ENCODE measurements at places on chromosomes 2 and 18.

GRCh38 chr2:171346723-171347557 is 86.8 kb downstream of the METTL8 start:
- peak; percentile 60 for DNase-seq

DNA sequence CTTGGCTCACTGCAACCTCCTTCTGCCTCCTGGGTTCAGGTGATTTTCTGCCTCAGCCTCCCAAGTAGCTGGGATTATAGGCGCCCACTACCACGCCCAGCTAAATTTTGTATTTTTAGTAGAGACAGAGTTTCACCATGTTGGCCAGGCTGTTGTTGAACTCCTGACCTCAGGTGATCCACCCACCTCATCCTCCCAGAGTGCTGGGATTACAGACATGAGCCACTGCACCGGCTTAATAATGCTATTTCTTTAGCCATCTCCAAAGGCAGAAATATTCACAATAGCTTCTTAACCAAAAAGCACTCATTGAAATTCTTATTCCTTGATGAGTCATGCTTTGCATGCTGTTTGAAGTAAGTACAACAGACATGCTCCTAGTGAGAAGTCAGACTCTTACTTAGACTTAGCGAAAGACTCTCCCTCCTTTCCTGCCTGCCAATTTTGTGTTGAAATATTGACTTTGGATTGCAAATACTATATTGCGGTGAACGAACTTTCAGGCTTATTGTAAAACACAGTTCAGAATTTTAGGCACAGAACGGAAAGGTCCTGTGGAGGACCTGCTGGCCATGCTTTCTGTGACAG is 4.4 kb downstream of the ACTR3 start:
- DNase-seq, result no peak

- no peak for DNase-seq
Observed at GRCh38 chr2:165064743-165065142, 109.4 kb upstream of the SLC38A11 start.

DNA sequence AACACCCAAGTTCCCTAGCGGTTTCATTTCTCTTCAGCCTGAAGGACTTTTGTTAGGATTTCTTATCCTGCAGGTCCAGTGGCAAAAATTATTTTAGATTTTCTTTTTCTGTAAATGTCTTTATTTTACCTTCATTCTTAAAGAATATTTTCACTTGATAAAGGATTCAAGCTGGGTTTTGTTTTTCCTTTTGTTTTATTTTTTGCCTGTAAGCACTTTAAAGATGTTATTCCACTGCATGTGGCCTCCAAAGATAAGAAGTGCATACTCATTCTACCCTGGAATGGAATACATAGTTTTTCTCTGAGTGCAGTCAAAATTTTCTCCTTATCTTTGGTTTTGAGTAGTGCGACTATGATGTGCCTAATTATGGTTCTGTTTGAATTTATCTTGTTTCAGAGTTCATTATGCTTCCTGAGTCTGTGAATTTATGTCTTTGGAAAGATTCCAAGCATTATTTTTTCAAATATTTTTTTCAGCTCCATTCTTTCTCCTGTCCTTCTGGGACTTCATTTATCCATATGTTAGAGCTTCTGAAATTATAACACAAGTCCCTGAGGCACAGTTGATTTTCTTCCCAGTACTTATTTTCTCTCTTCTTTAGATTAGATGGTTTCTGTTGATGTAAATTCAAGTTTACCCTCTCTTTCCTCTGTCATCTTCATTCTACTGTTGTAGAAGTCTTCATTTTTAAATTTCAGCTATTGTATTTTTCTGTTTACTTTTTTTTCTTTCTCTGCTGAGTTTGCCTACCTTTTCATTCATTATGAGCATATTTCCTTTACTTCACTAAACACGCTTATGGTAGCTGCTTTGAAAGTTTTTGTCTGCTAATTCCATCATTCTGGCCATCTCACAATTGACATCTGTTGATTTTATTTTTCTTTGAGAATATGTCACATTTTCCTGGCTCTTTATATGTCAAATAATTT is 69.6 kb downstream of the MAPRE2 start:
- peak; percentile 77 for DNase-seq

- DNase-seq, result no peak
Observed at GRCh38 chr2:40497251-40497859, 45.5 kb upstream of the SLC8A1 start.

- DNase-seq, result no peak
Observed at GRCh38 chr2:100257939-100258338, 64.4 kb downstream of the LONRF2 start.

DNA sequence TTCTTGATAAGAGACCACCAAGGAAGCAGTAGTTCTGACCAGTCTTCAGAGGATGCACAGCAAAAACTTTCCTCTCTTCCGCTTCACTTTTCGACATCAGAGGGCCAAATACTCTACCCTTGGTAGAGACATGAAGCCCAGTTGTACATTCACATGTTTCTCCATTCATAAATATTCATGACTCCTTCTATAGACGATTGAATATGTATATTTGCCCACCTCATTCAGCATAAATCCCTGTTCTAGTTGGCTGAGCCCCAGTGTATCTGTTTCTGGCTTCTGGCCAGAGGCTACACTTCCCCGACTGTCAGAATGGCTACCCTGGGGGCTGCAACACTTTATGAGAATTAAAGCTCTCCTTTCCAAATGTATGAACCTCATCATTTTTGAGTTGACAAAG is 258.5 kb downstream of the ASXL3 start:
- no peak for DNase-seq

- no peak for DNase-seq
Observed at GRCh38 chr18:68665628-68666027, 49.3 kb downstream of the TMX3 start.

GRCh38 chr18:45227001-45227742 is 388.1 kb upstream of the SLC14A2 start:
- DNase-seq, result no peak

DNA sequence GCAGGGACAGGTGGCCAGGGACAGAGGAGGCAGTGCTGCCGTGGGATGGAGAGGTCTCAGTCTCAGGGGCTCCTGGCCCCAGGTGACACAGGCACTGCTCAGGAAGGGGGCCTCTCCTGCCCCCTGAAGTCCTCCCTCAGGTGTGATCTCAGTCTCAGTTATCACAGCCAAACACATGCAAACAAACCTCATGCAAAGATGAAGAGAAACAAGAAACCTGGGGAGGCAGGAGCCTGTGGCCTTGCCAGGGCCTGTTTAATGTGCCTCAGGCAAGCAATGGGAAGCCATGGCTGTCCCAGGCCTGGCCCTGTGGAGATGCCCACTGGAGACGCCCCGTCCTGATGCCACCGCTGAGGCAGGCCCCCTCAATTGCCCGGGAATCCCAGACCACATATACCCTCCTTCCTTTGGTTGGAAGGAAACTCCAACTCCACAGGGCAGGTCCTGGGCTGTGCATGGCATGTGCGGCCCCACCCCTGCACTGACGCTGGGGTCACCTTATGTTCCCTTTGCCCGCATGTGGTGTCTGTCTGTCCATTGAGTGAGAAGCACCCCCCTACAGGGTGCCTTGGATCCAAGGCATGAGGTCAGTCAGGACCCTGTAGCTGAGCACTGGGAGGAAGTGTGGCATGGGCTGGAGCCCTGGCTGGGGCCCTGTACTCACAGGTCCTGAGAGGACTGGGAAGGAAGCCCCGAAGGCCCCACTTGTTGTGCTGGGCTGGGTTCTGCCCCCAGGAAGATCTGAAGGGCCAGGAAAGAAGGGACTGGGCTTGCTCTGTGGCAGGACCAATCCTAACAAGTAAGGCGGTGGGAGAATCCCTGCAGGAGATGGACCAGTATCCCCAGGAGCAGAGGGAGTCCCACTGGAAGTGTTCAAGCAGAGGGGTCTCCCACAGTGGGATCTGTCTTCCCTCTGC is 68.8 kb upstream of the RAB6C start:
- DNase-seq, result no peak

DNA sequence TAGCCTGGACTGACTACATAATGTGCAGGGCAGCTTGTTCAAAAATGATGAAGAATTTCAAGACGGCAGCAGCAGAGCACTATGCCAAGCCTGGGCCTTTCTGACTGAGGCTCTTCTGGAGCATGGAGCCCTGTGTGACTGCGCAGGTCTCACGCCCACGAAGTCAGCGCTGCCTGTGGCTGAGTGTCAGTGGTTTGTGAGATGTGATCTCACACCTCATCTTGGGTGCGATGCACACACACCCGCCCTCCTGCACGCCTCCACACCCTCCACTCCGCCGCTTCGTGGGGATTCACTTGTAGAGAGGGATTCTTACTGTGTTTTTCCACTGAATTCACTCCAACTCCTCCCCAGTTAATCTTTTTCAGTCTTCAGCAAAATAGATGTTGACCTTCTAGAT is 103.9 kb downstream of the VIT start:
- no peak for DNase-seq

GRCh38 chr18:54945576-54946125 is 13.6 kb downstream of the CCDC68 start:
- DNase-seq, result no peak

DNA sequence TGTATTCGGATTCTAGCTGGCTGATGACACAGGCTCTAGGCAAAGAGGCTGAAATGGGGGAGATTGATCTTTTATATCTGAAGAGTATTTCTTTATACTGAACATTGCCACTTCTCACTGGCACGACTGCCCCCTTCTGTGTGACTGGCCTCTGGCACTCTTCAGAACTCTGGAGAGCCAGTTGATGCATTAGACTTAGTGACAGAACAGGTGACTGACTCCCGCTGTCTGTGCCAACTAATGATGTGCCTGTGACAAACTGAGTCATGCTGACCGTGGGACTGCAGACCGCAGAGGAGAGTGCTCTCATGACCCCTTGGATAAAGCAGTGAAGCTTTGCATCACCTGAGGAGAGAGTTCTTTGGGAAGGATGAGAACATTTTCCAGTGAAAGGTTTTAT is 14.4 kb downstream of the MGAT5 start:
- no peak for DNase-seq

DNA sequence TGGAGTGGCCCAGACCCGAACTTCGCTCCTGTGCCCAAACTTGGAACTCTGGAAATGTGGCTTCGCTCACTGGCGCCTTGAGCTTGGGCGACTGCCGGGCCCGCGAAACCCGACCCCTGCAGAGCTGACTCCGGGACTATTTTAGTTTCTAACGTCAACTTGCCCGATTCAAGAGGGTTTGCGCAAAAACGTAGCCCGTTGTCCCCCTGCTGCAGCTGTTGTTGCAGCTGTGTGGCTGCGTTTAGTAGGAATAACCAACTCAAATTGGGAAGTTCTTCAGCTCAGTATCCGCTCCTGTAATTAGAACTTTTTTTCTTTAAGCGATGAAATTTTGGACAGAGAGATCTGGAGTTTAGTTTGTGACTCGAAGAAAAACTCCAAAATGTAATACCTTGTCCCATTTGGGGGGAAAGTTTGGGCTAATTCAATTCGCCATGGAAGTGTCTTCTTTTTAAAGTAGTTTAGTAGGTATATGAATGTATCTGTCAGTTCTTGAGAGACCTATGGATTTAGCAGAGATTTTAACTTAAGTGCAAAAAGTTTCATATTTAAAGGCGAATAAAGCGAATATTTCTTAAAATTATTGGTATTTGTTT is 559 bp downstream of the MYL12A start:
- peak; percentile 65 for DNase-seq

GRCh38 chr2:238133499-238134392 is 4.7 kb upstream of the KLHL30 start:
- DNase-seq, result no peak

DNA sequence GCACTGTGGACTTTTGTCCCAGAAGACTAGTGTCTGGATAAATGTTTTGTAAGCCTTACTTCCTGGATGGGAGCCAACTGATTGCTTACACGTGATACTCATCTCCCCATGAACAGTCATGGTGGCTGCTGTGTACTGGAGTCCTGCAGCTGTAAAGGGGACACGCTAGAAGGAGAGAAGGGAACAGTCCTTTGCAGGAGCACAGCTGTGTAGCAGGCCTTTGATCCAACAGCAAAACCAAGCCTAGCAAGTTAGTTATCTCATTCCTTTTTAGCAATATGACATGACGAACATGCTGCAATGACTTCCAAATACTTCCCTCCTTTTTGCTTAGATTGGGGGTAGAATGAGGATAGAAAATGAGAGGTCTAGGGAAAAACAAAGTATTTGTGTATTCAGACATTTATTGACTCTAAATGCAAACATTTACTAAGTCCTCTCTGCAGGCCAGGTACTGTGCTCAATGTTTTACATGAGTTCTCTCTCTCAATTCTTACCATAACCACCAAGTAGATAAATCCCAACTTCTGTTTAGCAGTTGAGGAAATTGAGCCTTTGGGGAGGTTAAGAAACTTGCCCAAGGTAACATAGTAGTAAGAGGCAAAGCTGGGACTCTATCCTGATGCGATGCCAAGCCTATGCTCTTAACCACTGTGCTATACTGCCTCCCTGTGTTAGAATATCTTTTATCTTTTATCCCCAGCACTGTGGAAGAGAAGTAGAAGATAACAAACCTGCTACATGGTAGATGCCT is 55.4 kb upstream of the CD28 start:
- DNase-seq, result peak; percentile 56

GRCh38 chr18:48926420-48926857 is 24.3 kb downstream of the SMAD7 start:
- no peak for DNase-seq

DNA sequence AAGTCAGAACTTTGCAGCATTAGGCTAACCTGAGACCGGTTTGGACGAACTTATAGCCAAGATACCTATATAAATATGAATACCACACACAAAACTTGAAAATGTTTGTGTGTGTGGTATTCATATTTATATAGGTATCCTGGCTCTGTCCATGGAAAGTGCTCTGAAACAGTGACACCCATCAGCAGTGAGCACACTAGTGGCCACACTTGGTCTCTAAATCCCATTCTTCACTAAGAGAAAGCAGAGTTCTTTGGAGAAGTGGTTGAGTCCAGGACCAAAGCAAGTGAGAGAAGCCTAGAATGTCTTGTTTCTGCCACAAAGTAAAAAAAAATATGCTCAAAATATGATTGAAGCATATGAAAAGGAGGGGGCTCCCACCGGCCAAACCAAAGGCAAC is 146.5 kb downstream of the TWIST2 start:
- DNase-seq, result no peak

- no peak for DNase-seq
Observed at GRCh38 chr18:23401400-23402347, 51.4 kb upstream of the RIOK3 start.

DNA sequence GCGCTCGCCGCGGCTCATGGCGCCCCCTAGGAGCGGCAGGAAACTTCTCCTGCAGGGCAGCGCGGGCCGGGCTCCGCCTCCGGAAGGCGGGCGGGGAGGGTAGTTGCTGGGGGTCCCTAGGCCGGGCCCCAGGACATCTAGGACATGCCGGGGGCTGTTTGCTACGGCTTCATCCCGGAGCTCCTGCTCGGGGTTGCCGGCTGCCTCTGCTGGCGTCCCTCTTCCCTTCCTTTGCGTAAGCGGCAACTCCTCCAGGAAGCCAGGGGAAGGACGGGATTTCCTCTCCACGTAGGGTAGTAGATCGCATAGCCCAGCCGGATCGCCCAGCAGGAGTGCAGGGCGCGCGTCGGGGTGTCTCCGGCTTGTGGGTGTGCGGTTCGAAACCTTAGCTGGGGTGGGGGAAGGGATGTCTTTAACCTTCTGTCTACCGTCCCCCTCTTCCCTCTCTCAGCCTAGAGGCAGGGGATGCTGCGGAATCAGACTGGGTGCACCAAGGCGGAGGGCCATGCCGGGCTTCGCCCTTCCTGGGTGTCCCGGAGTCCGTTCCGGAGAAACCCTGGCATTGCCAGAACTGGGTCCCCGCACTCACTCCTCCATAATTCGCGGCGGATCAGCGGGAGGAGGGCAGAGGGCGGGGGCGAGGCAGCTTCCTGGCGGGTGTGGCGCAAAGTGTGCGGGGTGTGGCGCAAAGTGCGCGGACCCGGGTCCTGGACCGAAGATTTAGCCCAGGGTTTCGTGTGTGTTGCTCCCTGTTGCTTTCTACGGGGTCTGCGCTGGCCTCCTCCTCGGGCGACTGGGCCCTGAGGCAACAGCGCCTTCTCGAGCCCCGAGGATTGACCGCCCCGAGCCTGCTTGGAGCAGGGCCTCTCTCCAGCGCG is 12.2 kb upstream of the SKOR2 start:
- no peak for DNase-seq

Data from common myeloid progenitor, CD34-positive (primary cell).